Airway epithelial cell (primary cell): ENCODE measurements at places on chromosomes 2 and 18. TPM values are rescaled to one million over a fixed set of nuclear protein-coding genes. Genes with fewer than 3 reads are reported as not detected.

Gene UGT1A7
- 0.37 and 0.49 TPM in 2 replicates for total RNA-seq

Gene MAL
- total RNA-seq, result 6.1 and 8.5 TPM in 2 replicates

Gene IL1A
- total RNA-seq, result 37.0 and 43.8 TPM in 2 replicates

Gene RTP5
- not detected in 2 replicates for total RNA-seq

Gene CELF4
- total RNA-seq, result 0.42 TPM in 1 of 2 replicates, not detected in the other

Gene SPP2
- total RNA-seq, result not detected in 2 replicates

Gene GRP
- total RNA-seq, result not detected in 2 replicates

Gene SOX11
- total RNA-seq, result 4.2 and 5.0 TPM in 2 replicates

Gene SCYGR4
- total RNA-seq, result not detected in 2 replicates

Gene ZNF397
- total RNA-seq, result 7.2 and 7.5 TPM in 2 replicates

Gene RAPGEF4
- total RNA-seq, result 1.4 and 1.7 TPM in 2 replicates

Gene C2orf76
- 5.4 and 8.6 TPM in 2 replicates for total RNA-seq

Gene CDK5R2
- not detected in 2 replicates for total RNA-seq

Gene MATN3
- 0.70 and 1.2 TPM in 2 replicates for total RNA-seq

Gene BMP10
- total RNA-seq, result not detected in 2 replicates

Gene DSG4
- total RNA-seq, result 0.05 and 0.07 TPM in 2 replicates

Gene KYNU
- 22.4 and 24.9 TPM in 2 replicates for total RNA-seq

Gene ZNF638
- total RNA-seq, result 36.4 and 55.8 TPM in 2 replicates

Gene C2orf42
- total RNA-seq, result 2.3 and 6.5 TPM in 2 replicates

Gene MC4R
- total RNA-seq, result not detected in 2 replicates

Gene ARL4C
- total RNA-seq, result 24.6 and 32.6 TPM in 2 replicates

Gene IMMT
- total RNA-seq, result 61.7 and 89.9 TPM in 2 replicates

Gene ICA1L
- total RNA-seq, result 1.1 and 1.8 TPM in 2 replicates

Gene TMEM18
- total RNA-seq, result 9.4 and 19.0 TPM in 2 replicates

Gene HRH4
- total RNA-seq, result 0.07 TPM in 1 of 2 replicates, not detected in the other

Gene DNER
- total RNA-seq, result 3.1 and 5.1 TPM in 2 replicates

Gene RGPD3
- 0.09 and 0.14 TPM in 2 replicates for total RNA-seq

Gene MC2R
- not detected in 2 replicates for total RNA-seq

Gene BCS1L
- total RNA-seq, result 37.3 and 45.1 TPM in 2 replicates

Gene EN1
- total RNA-seq, result not detected in 2 replicates

Gene LIMS2
- total RNA-seq, result not detected in 2 replicates

Gene PRKAG3
- not detected in 2 replicates for total RNA-seq

Gene SAP130
- total RNA-seq, result 9.5 and 10.7 TPM in 2 replicates

Gene ZC3H6
- total RNA-seq, result 0.98 and 2.1 TPM in 2 replicates

Gene HAAO
- not detected in 2 replicates for total RNA-seq

Gene CCDC88A
- 13.8 and 24.8 TPM in 2 replicates for total RNA-seq

Gene DSG1
- 46.9 and 48.9 TPM in 2 replicates for total RNA-seq

Gene PSMD14
- 99.0 and 140 TPM in 2 replicates for total RNA-seq

Gene ALPP
- not detected in 2 replicates for total RNA-seq

Gene NYAP2
- total RNA-seq, result not detected in 2 replicates

Gene CCDC178
- 0.98 TPM in 1 of 2 replicates, not detected in the other for total RNA-seq

Gene TBR1
- total RNA-seq, result not detected in 2 replicates

Gene LINC00305
- not detected in 2 replicates for total RNA-seq

Gene RAB31
- 25.0 and 26.0 TPM in 2 replicates for total RNA-seq
